NCI-H146 (cell line): ENCODE measurements at places on chromosomes 13 and 19.

DNA sequence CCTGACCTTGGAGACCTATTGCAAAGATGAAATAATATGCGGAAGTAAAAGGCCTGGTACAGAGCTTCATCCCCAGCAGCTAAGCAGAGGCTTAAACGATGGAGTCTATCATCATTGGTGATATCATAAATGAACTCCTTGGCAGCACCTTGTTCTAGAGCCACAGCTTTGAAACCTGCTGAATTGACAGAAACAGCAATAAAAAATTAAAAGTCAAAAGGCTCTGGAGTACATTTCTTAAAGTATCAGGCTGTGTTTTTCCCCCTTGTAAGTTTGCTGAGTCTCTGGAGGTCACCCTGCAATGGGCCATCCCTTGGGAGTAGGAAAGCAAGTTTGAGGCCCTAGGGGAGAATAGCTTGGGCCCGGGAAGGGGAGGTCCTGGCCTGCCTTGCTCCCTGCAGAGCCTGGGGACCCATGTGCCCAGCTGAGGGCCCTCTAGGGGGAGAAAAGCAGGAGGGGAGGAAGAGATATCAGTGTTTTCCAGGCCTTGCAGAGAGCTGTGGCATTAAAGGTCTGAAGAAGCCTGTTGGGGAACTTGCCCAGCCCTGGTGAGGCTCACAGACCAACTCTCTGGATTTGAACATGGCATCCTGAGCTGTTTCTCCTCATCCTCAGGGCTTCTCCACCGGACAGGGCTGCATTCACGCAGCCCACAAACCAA, 416.1 kb downstream of the ZNF536 start:
- no peak for DNase-seq

DNA sequence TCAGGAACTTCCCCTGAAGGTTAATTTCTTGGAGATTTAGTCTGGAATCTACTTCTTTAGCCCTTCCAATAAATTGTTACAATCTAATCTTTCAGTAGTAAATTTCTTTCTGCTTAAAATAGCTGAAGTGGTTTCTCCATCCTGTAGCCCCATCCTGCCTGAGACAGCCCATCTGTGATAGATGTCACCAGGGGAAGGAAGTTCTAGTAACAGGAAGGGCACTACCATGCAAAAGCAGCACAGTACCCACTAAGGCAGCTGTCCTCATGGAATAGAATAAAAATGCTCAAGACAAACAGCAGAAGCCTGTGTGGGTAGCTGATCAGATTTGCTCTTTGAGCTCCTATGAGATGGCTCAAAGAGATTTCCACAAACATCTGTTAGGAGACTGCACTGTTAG, 1036.5 kb downstream of the SLITRK5 start:
- no peak for DNase-seq

DNA sequence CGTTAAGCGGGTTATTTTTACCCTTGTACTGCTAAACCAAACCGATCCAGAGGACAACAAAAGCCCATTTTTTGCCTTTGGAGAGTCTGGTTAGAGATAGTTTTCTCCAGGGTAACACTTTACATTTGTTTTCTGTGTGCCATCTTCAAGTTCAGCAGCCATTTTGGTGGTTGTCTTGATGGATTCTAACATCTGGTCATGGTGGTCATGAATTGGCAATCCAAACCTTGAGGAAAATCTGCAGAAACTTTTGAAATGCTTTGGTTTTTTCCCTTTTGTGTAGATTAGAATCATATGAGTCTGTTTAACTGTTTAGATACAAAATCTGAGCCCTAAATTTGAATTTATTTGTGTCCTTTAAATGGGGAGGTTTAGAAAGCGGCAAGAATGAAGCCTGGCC, 16.6 kb downstream of the HNRNPM start:
- DNase-seq: no peak

DNA sequence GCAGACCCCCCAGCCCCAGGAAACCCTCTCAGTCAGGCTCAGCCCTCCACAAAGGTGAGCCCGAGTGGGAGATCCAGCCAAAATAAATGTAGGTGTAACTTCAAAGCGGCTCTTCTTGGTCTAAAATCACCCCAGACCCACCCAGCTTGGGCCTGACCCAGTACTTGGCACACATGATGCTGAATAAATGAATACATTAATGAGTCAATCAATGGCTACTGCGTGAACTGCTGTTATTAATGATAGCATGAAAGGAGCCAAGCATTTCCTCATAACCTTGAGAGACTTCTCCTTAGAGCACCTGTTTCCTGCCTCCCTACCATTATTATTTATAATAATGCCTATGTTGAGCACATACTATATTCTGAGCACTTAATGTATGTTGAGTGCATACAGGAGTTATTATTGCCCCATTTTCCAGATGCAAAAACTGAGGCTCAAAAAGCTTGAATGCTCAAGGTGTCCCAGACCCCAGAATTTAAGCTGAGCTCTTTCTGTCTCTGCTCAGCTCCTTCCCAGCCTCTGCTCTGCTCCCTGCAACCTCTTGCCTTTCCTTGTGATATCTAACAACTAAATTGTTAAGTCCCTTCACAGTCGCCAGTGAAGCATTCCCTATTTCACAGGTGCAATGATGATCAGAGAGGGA, 4.3 kb downstream of the NOTCH3 start:
- DNase-seq: no peak

- no peak for DNase-seq
Observed at GRCh38 chr19:5393088-5393487, 52.5 kb upstream of the PTPRS start.

- peak; percentile 85 for DNase-seq
Observed at GRCh38 chr13:26473571-26474230, 83.8 kb upstream of the WASF3 start.

- DNase-seq: no peak
Observed at GRCh38 chr19:47097396-47098201, 16.0 kb downstream of the ZC3H4 start.

GRCh38 chr13:112247471-112248405, 128.4 kb upstream of the SPACA7 start:
- no peak for DNase-seq

GRCh38 chr13:79770056-79770455, 289.1 kb downstream of the NDFIP2 start:
- no peak for DNase-seq

- no peak for DNase-seq
Observed at GRCh38 chr19:38383184-38383583, 4.7 kb downstream of the GGN start.

- DNase-seq: no peak
Observed at GRCh38 chr19:1067341-1067957, 482 bp downstream of the ARHGAP45 start.

GRCh38 chr13:62510906-62511655, 1095.4 kb upstream of the PCDH20 start:
- DNase-seq: no peak

- DNase-seq: no peak
Observed at GRCh38 chr13:79282976-79283375, 123.1 kb downstream of the RBM26 start.

- peak; percentile 14 for DNase-seq
Observed at GRCh38 chr19:42528354-42529247, at the start of gene CEACAM1. Gene CEACAM1 (minus strand): TSS chr19:42528481. CDS start chr19:42528374, 107 bp downstream.
